ENCODE measurements at places on chromosomes 6 and 20. TPM values are rescaled to one million over a fixed set of nuclear protein-coding genes. Genes with fewer than 3 reads are reported as not detected.

The SLC22A7 gene
- total RNA-seq, result not detected

The HLA-DRB1 gene
- not detected for total RNA-seq

The BMP2 gene
- total RNA-seq, result 0.33 TPM

The TSBP1 gene
- not detected for total RNA-seq

The BPIFB4 gene
- total RNA-seq, result not detected

The AURKA gene
- 106 TPM for total RNA-seq

The PRR3 gene
- total RNA-seq, result 13.3 TPM

The FILIP1 gene
- total RNA-seq, result 0.40 TPM

The CLVS2 gene
- 0.15 TPM for total RNA-seq

The TFAP2D gene
- not detected for total RNA-seq

The CRISP3 gene
- total RNA-seq, result not detected

The PSORS1C2 gene
- total RNA-seq, result not detected

The DEFB116 gene
- not detected for total RNA-seq

The OGFR gene
- 47.3 TPM for total RNA-seq

The DAAM2 gene
- 0.13 TPM for total RNA-seq

The FKBP1C gene
- 2.1 TPM for total RNA-seq

The IPCEF1 gene
- total RNA-seq, result 0.10 TPM

The CFB gene
- total RNA-seq, result 1.6 TPM

The OVOL2 gene
- total RNA-seq, result 0.35 TPM

The PKIG gene
- 35.4 TPM for total RNA-seq

The ANGPT4 gene
- total RNA-seq, result 0.04 TPM

The PACRG gene
- total RNA-seq, result 0.32 TPM

The FAM83C gene
- total RNA-seq, result 0.09 TPM

The PPIL1 gene
- total RNA-seq, result 44.2 TPM

The PRRT1 gene
- total RNA-seq, result 0.66 TPM

The HSPA1B gene
- total RNA-seq, result 177 TPM

The MOG gene
- total RNA-seq, result not detected

The L3MBTL1 gene
- 1.1 TPM for total RNA-seq

The SIRPG gene
- total RNA-seq, result not detected

The EMILIN3 gene
- 0.51 TPM for total RNA-seq

The ADGRF4 gene
- total RNA-seq, result 16.5 TPM

The CLPSL2 gene
- 0.80 TPM for total RNA-seq

The KCNS1 gene
- not detected for total RNA-seq

The NRN1 gene
- total RNA-seq, result 0.95 TPM

The MDFI gene
- 0.49 TPM for total RNA-seq

The ERMARD gene
- 6.4 TPM for total RNA-seq

The BIRC7 gene
- 2.4 TPM for total RNA-seq

The DPPA5 gene
- total RNA-seq, result not detected

The PHF3 gene
- total RNA-seq, result 13.5 TPM

The C6orf15 gene
- 0.07 TPM for total RNA-seq

Measured in A549 treated with dexamethasone at 1 μM for 4 hours (cell line).